ENCODE measurements at places on chromosomes 6 and 20. TPM values are rescaled to one million over a fixed set of nuclear protein-coding genes. Genes with fewer than 3 reads are reported as not detected.

DNA sequence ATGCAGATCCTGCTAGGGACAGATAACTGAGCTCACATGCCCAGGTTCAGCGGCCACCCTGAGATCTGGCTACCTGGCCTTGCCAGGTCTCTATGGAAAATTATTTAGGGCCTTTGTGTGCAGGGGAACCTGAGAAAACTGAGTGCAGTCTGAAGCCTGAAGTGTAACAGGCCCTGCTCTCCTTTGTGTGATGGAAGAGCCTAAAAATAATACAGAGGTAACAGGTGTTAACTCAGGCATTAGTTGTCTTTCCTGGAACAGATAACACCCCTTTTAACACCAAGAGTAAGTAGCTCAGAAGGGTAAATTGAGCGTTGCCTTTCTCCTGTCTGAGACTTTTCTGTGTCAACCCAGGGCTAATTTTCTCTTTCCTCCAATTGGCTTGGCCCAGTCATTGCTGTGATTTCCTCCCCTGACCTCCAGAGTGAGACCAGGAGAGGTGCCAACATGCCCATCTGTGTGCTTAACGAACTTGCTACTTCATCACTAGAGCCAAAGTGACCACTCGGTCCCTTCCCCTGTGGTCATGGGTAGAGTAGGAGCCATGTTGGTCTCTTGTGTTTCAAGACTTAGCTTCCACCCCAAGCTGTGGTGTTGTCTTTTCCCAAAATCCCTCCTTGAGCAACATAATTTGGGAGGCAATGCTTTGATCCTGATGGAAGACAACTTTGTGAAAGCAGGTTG is 304.4 kb upstream of the JAG1 start:
- no peak for DNase-seq

Gene C6orf163
- total RNA-seq, result 1.3 TPM

- no peak for DNase-seq
These were observed 593.0 kb upstream of the CITED2 start for GRCh38 chr6:139967497-139967896.

DNA sequence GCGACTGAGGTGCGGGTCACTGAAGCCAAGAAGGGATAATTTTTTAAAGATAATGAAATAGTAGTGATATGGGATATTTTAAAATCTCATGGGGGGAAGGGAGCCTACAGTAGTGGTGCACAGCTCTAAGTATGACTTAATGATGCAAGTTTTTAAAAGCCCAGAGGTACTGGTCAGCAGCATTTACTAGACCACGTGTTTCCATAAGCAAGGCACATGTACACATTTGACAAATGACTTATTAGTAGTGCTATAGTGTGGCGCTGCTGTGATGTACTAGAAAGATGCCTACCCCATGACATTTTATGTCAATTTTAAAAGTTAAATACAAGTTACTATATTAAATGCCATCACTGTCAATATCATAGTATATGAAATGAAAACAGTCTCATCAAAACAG is 7.5 kb upstream of the LINC00237 start:
- DNase-seq, result no peak

DNA sequence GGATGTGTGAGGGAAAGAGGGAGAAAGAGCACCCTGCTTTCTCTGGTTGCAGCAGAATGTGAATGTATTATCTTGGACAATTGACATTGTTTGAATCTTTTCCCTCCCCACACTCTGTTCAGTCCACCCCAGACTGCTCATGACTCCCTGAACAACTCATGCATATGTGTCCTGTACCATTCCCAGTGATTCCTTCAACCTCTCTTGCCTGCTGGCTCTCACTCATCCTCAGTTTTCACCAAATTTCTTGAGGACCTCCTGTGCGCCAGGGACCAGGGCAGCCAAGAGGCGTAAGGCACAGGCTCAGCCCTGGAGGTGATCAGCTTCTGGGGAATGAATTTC is 5.4 kb downstream of the NOX3 start:
- no peak for DNase-seq

GRCh38 chr6:170346649-170347048 is 40.1 kb downstream of the FAM120B start:
- DNase-seq, result no peak

- no peak for DNase-seq
These were observed 3.2 kb downstream of the CEP162 start for GRCh38 chr6:84224251-84224650.

Gene MTFR2
- total RNA-seq, result 2.7 TPM

GRCh38 chr6:140636908-140637402 is 1262.5 kb upstream of the CITED2 start:
- DNase-seq, result no peak

GRCh38 chr6:32114796-32115195 is 5.7 kb upstream of the TNXB start:
- no peak for DNase-seq

GRCh38 chr20:10309326-10309725 is 90.7 kb downstream of the SNAP25 start:
- DNase-seq, result no peak

GRCh38 chr20:1327827-1328679 is 886 bp downstream of the SDCBP2 start:
- no peak for DNase-seq

DNA sequence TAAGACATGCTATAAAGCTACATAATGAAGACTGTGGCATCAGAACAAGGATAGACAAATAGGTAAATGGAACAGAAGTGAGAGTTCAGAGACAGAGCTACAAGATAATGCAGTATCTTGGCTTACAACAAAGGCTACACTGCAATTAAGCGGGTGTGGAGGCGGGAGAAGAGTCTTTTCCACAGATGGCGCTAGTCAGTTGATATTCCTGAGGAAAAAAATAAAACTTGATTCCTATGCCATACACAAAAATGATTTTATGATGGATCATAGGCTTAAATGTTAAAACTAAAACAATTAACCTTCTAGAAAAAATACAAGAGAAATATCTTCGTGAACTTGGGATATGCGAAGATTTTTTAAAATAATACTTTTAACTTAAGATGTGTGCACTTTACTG is 31.0 kb downstream of the RIN2 start:
- DNase-seq, result peak; percentile 26

GRCh38 chr6:37433657-37434271 is 743 bp downstream of the CMTR1 start:
- peak; percentile 6 for DNase-seq

Gene C4B
- 2.2 TPM for total RNA-seq

Gene PFDN4
- total RNA-seq, result 149 TPM

DNA sequence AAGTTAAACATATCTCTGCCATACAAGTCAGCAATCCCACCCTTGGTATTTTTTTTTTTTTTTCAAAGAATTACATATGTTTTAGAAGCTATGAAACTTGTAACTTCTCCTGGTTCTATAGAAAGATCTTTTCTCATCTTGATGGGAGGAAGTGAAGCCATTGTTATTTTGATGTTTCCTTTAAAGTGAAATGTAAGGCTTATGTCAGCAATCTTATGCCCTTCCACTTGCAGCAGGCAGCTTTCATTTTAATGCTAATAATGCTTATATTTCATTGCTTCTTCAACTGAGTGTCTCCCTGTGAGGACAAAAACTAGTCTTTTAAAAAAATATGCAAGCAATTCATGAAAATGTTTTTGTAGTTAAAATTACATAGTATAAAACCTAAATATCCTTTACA is 1614.7 kb downstream of the KHDRBS2 start:
- DNase-seq, result no peak

Gene MACROD2
- total RNA-seq, result 3.3 TPM

DNA sequence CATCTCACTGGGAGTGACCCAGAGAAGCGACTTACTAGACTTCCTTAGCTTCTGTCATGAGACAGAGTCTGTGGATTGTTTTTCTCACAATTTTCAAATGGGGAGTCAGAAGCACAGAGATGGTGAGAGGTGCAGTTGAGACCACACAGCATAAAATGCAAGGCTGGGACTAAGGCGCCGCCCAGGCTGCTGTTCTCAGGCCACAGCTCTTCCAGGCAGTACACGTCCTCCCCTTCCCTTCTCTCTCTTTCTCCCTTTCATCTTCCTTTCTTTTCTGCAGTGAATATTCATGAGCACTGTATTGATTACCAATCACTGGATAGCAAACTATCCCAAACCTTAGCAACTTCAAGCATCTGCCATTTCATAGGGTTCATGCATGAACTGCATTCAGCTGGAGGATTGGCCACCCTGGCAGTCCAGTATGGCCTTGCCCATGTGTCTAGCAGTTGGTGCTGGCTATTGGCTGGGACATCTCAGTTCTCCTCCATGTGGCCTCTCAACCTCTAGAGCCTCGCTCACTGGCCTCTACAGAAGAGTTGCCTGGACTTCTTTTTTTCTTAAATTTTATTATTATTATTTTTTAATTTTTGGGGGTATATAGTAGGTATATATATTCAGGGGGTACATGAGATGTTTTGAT is 11.4 kb downstream of the BCAS4 start:
- DNase-seq, result no peak

DNA sequence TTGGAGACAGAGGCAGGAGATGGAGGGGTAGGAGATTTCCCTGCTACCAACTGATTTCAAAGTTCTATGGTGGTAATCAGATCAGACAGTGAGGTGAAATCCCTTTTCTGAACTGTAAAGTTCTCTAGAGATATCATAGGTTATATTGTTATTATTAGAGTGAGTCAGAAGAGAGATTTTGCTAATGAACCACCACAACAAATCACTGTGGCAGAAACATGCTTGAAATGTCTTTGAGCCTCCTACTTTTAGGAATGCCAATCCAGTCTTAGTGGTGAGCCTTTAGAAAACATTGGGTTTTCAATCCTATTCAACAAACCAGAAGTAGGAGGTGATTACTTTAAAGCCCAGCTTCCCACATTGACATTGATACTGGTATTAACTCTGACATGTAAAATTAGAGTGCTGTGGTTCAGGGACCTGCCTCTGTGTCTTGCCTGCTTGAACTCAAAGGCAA is 136.7 kb upstream of the CNR1 start:
- DNase-seq, result no peak

- no peak for DNase-seq
These were observed 56.0 kb downstream of the CDK5RAP1 start for GRCh38 chr20:33345342-33345741.

DNA sequence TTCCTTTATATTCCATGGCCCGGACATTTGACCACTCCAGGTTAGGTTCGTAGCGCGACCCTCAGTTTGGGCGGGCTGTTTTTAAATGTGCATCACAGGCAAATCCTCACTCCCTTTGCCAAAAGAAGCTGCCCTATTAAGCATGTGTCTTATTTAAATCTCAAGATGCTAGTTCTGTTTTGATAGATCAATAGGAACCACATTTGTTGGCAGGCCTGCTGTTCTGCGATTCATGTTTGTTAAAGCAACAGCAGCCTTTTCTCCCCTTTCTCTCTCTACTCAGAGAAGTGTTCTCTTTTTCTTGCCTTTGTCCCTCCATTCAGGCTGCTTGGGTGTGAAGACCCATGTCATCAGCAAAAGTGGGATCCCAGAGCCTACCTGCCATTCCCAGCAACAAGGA is 212.0 kb upstream of the SSTR4 start:
- no peak for DNase-seq

Gene HDGFL1
- not detected for total RNA-seq

DNA sequence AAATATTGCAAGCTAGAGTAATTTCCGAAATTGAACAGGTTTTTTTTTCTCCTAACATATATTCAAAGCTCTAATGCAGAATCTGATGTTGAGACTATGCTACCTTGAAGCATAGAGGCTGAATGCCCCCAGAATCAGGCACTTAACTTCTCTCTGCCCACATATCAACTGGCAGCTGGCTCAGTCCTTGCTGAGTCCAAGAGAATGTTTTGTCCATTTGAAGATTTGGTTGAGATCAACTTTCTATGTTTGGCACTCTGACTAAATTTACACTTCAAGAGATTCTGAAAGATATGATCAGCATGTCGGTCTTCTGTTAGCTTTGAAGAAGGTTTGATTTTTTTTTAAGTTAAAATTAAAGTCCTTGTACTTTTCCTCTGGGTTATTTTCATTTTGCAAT is 1298.1 kb downstream of the EPHA7 start:
- DNase-seq, result no peak

DNA sequence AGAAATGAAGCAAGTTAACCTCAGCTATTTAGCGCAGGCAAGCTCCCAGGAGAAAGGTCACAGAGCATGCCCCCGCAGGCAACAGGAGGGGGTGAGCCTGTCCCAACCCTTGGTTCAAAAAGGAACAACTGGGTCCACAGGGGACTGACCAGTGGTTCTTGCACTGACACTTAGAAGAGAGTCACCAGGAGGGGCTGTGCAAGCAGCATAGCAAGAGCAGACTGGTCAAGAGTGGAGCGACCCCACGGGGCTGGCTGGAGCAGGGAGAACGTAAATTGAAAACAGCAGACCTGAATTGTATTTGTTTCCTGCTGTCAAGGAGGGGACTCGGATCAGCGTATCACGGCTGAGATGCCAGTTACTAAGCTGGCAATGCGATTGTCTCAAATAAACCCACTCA is 32.8 kb downstream of the GABRR1 start:
- DNase-seq, result no peak

DNA sequence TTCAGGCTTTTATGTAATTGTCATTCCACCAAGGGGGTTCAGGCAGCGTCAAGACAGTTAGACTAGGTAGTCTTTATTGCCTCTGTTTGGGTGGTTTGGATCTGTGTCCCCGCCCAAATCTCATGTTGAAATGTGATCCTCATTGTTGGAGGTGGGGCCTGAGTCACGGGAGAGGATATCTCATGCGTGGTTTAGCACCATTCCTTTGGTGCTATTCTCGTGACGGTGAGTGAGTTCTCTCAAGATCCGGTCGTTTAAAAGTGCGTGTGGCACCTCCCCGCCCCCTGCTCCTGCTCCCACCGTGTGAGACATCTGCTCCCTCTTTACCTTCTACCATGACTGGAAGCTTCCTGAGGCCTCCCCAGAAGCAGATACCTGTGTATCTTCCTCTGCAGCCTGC is 51.3 kb upstream of the FOXC1 start:
- DNase-seq, result no peak

- DNase-seq, result peak; percentile 39
These were observed 118.2 kb upstream of the GJE1 start for GRCh38 chr6:142014515-142014914.

DNA sequence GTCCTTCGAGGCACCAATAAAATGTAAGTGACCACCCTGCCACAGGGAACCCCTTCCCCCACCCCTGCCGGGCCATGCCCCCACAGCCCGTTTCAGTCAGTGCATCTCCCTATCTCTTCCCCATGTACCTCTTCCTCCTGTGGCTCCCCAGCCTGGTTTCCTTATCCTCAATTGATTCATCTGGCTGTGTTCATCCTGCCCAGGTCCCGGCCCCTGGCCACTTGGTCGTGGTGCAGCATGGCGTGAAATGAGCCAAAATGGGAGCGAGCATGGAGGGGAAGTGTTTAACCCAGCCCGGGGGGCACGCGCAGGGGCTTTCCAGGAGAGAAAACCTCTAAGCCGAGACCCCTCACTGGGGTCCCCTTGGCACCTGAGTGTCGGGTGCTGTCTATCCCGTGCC is 35.9 kb downstream of the HM13 start:
- DNase-seq, result no peak

Gene HCRTR2
- not detected for total RNA-seq

Gene NOL7
- 170 TPM for total RNA-seq

GRCh38 chr6:1610497-1611321 is 994 bp downstream of the FOXC1 start:
- DNase-seq, result peak; percentile 40

All from SK-MEL-5 (cell line).